Endothelial cell (in vitro differentiated cells): ENCODE measurements at places on chromosomes 6 and 20.
A peak's percentile ranks its signal among the peaks of the same experiment; 100 is the strongest.

GRCh38 chr6:170006071-170006899 is 254.9 kb downstream of the ERMARD start:
- DNase-seq, result no peak

- no peak for DNase-seq
Observed at GRCh38 chr6:158018041-158018771, 36.5 kb downstream of the SYNJ2 start.

DNA sequence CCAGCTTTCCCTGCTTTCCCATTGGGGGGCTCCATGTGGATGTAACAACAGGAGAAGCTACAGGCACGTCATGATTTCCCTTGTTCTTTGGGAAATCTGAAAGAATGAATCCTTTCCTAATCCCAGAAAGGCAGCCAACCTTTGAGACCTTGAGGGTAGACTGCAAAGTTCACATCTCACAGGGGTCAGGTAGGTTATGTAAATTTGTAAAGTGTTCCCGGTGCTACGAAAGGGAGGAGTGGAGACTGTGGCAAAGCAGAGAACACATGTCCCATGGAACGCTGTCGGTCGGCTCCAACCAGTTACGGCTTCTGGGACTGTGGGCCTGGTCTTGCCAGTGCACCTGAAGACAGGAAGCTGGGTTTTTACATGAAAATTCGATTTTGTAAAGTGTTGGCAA is 85.1 kb downstream of the RSPH3 start:
- DNase-seq, result no peak

DNA sequence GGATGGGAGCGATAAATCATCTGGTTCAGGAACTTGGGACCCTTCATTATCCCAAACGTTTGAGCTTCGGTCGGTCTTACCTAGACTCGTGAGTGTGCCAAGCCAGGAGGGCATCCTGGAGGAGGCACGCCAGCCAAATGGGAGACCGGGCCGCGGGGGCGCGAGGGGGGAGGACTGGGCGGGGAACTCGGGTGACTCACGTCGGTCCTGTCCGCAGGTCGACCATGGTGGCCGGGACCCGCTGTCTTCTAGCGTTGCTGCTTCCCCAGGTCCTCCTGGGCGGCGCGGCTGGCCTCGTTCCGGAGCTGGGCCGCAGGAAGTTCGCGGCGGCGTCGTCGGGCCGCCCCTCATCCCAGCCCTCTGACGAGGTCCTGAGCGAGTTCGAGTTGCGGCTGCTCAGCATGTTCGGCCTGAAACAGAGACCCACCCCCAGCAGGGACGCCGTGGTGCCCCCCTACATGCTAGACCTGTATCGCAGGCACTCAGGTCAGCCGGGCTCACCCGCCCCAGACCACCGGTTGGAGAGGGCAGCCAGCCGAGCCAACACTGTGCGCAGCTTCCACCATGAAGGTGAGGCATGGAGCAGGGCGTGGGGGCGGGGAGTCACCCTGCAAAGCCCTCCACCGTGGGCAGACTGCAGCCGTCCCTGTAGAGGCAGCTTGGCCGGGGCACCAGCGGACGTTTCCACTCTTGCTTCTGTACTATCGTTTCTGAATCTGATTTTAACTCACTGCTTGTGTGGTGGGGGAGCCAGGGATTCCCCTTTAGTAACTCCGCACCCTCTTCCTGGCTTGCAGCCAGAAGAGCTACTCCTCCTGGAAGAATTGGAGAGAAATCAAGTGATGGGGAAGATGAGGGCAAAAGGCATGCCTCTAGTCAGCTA is 2.7 kb downstream of the BMP2 start:
- peak; percentile 45 for DNase-seq

DNA sequence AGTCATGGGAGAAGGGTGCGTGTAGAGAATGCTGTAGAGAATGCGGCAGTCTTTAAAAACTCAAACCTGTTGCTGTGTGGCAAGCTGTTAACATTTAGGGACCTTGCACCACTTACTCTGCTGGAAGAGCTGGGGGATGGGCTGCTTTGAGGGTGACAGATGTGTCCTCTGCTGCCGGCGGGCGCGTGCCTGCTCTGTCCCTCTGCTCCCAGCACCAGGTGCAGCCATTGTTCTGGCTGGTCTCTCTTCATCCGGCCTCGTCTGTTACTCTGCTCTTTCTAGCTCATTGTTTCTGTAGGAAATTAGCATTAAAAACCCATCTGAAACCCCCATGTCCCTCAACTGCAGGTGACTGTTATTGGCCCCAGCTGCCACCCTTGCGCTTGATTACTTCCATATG is 78.5 kb downstream of the CBFA2T2 start:
- peak; percentile 47 for DNase-seq

- DNase-seq, result peak; percentile 43
Observed at GRCh38 chr20:2872459-2873009, 747 bp upstream of the PTPRA start.

- no peak for DNase-seq
Observed at GRCh38 chr6:26008470-26008869, 45.9 kb downstream of the TRIM38 start.

- DNase-seq, result no peak
Observed at GRCh38 chr6:51562198-51562597, 525.2 kb downstream of the PKHD1 start.

GRCh38 chr6:111602481-111603011 is 3.1 kb downstream of the TRAF3IP2 start:
- peak; percentile 35 for DNase-seq

GRCh38 chr6:53796791-53797190 is 2.0 kb downstream of the LRRC1 start:
- DNase-seq, result no peak

DNA sequence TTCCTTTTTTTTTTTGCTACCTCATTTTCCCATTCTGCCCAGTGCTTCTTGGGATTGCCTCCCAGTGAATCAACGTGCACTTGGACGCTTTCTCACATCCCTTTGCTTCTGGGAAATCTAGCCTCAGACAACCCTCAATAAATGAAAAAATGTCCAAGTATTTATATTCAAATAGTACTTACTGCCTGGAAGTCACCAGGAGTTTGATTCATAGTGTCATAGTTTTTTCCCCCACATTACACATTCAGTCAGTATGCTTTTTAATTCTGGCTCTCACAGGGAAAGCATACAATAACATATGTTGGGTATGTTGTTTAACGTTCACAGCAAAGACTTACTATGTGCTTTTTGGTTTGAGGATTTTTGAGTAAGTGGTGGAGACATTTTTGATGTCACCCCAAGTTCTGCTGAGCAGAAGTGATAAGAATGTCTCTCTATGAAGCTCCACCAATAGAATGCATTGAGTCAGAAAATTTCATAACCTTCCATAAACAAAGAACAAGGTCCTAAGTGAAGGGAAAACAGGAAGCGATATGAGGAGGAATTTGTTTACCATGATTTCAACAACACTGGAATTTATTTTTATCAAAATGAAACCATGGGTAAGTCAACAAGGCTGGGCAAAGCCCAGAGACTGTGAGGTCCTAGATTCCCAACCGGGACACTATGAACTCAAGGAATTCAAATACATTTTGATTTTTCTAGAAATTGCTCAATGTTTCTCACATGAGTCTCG is 301.2 kb upstream of the BMP2 start:
- DNase-seq, result no peak

GRCh38 chr6:139029470-139030227 is 1.1 kb downstream of the ABRACL start:
- peak; percentile 61 for DNase-seq

DNA sequence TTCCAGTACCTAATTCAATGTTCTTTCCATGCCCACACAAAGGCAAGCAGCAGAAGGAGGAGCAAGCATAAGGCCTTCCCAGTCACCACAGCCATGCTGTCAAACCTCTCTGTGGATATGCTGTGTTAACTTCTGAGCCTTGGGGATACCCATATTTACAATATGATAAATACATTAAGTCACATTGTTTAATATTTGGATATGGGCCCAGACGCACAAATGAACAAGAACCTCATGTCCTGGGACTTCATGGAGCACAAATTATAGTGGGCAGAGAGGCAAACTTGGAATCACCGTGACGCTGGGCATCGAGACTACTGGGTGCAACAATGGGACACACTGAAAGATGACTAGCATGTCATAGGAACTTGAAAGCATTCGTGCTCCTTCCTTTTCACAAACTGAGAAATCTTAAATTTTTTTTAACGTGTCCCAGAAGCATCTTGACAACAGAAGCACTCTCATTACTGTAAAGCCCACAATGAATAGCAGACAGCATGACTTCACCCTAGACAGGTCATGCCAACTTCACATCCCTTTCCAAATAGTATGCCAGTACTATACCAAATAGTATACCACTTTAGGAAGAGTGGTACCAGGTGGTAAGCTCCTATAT is 16.0 kb downstream of the SOD2 start:
- DNase-seq, result no peak

DNA sequence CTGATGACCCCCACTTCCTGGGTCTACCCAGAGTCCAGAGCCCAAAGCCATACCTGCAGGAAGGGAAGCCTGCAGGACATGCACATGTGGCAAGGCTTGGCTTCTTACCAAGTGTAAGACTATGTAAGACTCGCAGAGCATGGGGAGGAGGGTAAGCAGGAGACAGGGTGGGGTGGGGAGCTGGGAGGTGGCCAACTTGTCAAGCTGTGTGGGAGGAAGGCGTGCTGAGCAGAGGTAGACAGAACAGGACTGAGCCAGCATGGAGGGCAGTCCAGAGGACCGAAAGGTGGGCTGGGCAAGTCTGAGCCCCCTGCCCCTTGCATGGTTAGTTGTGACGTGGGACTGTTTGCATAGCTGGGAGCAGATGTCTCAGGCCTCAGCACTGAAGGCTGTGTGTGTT is 53.4 kb upstream of the RNF24 start:
- no peak for DNase-seq

DNA sequence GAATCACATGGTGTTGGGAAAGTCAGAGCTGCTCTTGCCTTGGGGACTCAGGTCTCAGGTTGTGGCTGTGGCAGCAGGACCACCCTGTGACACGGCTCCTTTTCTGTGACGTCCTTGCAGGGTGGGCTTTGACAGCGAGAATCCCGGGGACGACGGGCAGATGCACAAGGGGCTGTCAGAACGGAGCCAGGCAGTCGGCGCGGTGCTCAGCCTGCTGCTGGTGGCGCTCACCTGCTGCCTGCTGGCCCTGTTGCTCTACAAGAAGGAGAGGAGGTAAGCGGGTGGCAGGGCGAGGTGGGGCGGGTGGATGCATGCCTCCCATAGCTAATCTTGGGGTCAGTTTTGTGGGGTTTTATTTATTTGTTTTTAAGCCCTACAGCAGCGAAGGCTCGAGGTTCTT is 19.2 kb upstream of the SLC22A1 start:
- DNase-seq, result no peak

DNA sequence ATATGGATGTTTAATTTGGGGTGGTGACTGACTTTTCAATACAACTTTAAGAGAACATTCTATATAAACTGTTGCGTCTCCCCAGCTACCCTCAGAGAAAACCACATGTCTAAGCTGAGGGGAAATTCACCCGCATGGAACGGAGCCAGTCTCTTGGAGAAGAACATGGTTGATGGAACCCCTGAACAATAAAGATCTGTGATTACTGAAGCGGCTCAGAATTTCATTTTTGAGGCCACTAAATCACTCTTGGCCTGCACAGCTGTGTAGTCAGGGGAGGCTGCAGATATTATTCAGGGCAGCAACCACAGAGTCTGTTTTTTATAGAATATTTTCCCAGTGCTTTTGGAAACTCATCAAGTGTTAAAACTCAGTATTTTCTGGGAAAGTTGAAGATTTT is 73.8 kb downstream of the EYA4 start:
- no peak for DNase-seq

DNA sequence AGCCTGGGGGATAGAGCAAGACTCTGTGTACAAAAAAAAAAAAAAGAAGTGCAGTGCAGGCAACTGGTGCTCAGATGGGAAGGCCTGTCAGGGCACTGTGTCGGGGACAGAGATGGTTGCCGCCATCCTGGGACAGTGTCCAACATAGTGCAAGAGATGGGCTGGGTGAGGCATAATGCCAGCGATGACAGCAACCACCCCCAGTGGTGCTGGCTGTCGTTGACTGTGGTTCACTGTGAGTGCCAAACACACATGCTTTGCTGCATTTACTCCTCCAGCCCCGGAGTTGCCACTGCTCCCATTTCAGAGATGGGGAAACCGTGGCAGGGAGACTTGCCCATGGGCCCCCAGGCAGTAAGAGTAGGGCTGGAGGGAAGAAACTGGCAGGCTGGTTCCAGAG is 5.2 kb upstream of the C20orf203 start:
- DNase-seq, result no peak

DNA sequence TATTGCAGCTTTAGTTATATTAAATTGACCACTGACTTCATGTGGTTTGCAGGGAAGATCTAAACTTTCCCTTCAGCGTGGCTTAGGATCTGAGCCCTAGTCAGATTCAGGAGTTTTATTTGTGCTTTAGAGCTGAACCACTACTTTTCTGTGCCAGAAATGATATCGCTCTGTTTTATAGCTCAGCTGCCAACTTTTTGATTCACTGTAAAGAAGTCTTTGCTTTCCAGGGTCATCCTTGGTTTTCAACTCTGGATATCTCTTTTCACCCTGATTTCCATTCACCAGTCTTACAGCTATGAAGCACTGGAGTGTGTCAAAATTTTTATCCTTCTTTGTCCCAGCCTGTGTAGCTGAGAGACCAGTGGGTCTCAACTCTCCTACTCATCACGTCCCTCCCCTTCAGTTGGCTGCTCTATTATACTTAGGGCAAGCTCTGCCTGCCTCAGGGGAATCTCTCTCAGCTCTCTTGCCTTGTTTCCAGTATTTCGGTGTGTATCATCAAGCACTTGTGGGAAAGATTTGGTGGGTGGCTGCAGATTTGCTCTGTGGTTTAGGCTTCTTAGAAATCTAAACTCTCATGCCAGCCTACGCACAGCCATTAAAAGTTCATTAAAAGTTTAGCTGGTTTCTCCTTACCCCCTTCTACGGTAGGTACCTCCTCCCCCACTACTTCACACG is 425.5 kb downstream of the TENT5A start:
- no peak for DNase-seq

DNA sequence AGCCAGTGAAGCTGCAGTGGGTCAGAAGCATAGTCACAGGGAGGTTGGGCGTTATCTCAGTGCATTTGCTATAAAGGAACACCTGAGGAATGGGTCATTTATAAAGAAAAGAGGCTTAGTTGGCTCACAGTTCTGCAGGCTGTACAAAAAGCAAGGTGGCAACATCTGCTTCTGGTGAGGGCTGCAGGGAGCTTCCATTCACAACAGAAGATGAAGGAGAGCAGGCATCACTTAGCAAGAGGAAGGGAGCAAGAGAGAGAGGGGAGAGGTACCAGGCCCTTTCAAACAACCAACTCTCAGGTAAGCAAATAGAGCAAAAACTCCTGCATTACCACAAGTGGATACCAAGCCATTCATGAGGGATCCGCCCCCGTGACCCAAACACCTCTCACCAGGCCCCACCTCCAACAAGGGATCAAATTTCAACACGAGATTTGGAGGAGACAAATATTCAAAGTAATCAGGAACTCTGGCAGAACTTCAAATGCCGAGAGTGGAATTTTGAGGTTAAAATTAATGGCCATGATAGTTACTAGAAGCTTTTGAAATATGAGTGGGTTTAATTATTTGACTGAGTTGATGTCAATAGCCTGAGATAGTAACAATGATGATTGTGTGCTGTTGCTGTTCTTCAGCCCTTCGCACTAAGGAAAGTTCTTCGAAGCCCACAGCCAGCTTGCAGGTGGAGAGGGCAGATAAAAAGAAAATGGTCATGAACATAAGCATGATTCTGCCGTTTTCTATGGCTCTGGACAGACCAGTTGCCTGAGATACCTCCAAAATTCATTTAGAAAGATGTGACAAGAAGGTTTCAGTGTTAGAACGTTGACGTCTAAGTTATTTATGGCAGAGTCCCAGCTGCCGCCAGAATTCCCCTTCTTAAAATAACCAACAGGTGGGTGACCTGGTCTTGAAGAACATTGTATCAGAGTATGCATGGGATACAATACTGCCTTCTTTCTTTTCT is 55.3 kb upstream of the ADTRP start:
- no peak for DNase-seq
